ENCODE measurements at places on chromosomes 2 and 18. TPM values are rescaled to one million over a fixed set of nuclear protein-coding genes. Genes with fewer than 3 reads are reported as not detected.

The ARHGAP15 gene
- total RNA-seq: 8.2 TPM

The ZDBF2 gene
- total RNA-seq: 18.3 TPM

The ME2 gene
- total RNA-seq: 64.2 TPM

The GNAL gene
- total RNA-seq: 4.7 TPM

The TSPYL6 gene
- not detected for total RNA-seq

- no peak for DNase-seq
These were observed 79.8 kb upstream of the MBOAT2 start for GRCh38 chr2:9083287-9083686.

DNA sequence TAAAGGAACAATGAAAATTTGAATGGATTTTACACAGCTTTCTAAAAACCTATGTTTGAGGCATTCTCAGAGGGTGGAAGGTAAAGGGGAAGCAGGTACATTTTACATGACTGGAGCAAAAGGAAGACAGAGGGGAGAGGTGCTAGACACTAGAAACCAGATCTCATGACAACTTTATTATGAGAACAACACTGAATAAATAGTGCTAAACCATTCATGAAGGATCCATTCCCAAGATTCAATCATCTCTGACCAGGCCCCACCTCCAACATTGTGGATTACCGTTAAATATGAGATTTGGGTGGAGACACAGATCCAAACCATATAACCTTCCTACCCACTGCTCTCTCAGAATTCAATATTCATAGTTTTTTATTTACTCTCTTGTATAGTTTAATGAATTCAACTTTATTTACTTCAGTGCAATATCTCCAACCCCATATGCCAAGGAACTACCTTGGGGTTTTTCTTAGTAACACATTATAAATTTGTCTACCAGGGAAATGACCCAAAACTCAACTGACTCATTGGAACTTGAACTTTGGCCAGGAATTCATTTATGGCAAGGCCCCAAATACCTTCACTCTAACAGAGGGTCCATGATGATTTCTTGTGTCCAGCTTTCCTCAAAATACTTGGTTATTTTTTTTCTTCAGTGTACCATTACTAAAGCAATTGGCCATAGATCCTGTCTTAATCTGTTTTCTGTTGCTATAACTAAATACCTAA lies 317.8 kb downstream of the GULP1 start:
- no peak for DNase-seq

GRCh38 chr2:108565778-108566375 lies 31.6 kb downstream of the LIMS1 start:
- DNase-seq: no peak

- DNase-seq: no peak
These were observed 48.1 kb downstream of the MAIP1 start for GRCh38 chr2:200003444-200003843.

DNA sequence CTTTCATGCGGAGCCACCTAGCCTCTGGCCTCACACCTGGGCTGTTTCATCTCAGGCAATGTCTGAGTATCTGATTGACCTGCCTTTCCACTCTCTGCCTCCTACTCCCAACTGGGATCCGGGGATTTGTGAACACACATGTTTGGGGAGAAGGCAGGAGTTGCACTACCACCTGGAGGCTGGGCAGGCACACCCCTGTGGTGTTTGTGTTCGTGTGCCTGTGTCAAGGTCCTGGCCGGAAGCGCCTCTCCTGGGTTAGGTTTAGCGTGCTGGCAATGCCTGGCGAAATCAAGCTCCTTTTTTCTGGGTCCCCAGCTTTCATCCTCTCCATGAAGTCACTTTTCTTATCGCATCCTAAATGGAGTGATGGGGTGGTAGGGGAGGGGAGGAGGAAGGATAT lies 63.9 kb downstream of the GATA6 start:
- DNase-seq: peak; percentile 72

DNA sequence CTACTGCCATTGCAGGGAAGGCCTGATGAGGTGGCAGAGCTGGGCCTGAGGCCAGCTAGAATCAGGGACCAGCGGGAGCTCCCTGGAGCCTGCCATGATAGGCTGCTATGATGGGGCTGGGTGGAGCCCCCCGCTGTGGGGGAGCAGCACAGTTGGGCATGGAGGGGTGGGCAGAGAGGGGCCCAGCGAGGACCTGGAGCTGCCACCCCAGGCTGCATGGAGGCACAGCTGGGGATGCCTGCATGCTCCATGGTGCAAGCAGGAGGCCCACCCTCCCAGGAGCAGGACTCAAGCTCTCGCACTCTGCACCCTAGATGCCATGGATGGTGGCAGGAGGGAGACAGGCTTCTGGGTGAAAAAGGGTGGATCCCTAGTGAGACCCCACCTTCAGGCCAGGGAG lies 17.8 kb upstream of the RPRD1A start:
- DNase-seq: no peak

Measured in mucosa of descending colon (tissue), 3 donors.